ENCODE measurements at places on chromosomes 1 and 21. TPM values are rescaled to one million over a fixed set of nuclear protein-coding genes. Genes with fewer than 3 reads are reported as not detected.

DNA sequence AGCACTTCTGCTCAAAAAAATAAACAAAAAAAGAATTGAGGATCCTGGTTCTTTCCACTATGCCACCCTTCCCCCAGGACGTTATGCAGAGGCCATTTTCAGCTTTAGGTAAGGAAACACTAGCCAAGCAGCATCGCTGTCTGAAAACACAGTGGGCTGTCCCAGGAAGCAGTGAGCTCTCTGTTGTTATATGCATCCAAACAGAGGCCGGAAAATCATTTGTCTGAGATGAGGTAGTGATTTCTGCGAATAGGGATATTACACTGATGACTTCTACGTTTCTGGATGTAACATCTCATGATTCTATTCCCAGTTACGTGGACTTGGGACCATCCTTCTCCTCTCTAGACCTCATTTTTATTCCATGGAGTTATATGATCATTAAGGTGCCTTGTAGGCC, 137.2 kb downstream of the OMA1 start:
- no peak overlapping the region for H3K4me3 ChIP-seq
- no peak overlapping the region for H3K27ac ChIP-seq
- H3K36me3 ChIP-seq = no peaks in the 10 kb centered on the region
- no peaks in the 10 kb centered on the region for H3K4me1 ChIP-seq
- H3K27me3 ChIP-seq = no peaks in the 10 kb centered on the region
- no peak for DNase-seq

DNA sequence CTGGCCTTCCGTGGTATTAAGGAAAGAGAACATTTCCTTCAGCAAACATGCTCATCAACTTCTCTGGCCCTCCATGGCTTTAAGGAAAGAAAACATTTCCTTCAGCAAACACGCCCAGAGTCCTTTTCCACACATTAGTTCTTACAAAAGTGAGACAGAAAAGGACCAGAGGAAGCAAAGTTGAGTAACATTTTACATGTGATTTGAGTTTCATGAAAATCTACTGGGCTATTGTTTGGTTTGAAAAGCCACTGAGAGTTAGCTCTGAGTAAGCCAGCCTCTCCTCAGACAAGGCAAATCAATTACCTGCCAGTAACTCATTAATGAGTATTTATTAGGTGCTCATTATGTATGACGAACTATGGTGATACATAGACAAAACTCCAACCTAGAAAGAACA, 78.0 kb downstream of the NID1 start:
- no peak overlapping the region for H3K27ac ChIP-seq
- DNase-seq = no peak
- H3K27me3 ChIP-seq = no peaks in the 10 kb centered on the region
- H3K4me3 ChIP-seq = no peak overlapping the region

GRCh38 chr21:29739176-29739575, 200.6 kb downstream of the GRIK1 start:
- H3K4me3 ChIP-seq = no peak overlapping the region
- no peak for DNase-seq
- no peaks in the 10 kb centered on the region for H3K27me3 ChIP-seq
- no peak overlapping the region for H3K27ac ChIP-seq

GRCh38 chr1:172530000-172530399, 3.0 kb upstream of the SUCO start:
- H3K27me3 ChIP-seq = peaks cover 1% of the 10 kb centered on the region
- no peaks in the 10 kb centered on the region for H3K36me3 ChIP-seq
- H3K27ac ChIP-seq = no peak overlapping the region
- peaks cover 6% of the 10 kb centered on the region for H3K4me1 ChIP-seq
- no peak for DNase-seq

- no peaks in the 10 kb centered on the region for H3K36me3 ChIP-seq
- peaks cover 3% of the 10 kb centered on the region for H3K4me1 ChIP-seq
- no peak for DNase-seq
- H3K27ac ChIP-seq = no peak overlapping the region
- no peaks in the 10 kb centered on the region for H3K27me3 ChIP-seq
Observed at GRCh38 chr1:66575739-66576138, 41.8 kb downstream of the SGIP1 start.

MIXL1 gene
- 1.5 TPM for total RNA-seq

PRDM16 gene
- total RNA-seq = 0.43 TPM

FAM110D gene
- 0.48 TPM for total RNA-seq

ASAP3 gene
- 58.0 TPM for total RNA-seq

TXNIP gene
- total RNA-seq = 10.3 TPM

Data from H1 (cell line).